ENCODE measurements at places on chromosomes 6 and 20. TPM values are rescaled to one million over a fixed set of nuclear protein-coding genes. Genes with fewer than 3 reads are reported as not detected.

- DNase-seq = no peak
Observed at GRCh38 chr6:80403365-80403764, 296.9 kb downstream of the BCKDHB start.

GRCh38 chr6:17505767-17506280 is 94.3 kb upstream of the FAM8A1 start:
- DNase-seq = no peak

Gene TBX18
- total RNA-seq = not detected

DNA sequence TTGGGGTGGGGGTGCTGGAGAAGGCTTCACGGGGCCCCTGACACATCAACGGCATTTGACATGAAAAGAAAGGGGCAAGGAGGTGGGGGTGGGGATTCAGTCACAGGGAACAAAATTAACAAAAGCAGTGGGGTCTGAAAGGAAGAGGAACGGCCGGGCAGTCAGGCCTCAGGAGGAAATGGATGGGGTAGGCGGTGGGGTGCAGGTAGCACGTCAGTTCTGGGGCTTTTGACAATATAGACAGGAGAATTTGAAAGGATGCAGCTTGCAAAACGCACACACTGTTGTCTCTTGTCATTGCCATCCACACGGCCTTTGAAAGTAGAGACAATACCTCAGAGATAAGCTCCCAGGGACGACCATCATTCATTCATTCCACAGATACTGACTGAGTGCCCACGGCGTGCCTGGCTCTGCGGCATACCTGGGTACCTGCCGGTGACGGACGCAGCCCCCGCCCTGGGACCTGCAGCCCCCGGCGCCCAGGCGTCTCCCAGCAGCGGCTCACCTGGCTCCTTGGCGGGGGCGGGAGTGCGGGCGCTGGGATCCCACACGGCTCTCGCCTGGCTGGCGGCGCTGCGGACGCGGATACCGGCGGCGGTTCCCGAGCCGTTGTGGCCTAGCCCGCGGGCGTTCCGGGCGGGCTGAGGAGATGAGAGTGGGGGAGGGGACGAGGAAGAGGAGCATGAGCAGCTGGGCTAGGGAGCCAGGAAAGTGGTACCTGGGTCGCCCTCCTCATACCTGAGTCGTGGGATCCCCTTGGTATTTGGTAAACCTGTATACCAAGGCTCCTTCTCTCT is at the start of gene SLC26A8:
TSS of gene SLC26A8 (minus strand) at position 646 of the 800 bp plus-strand sequence. CDS start 4,934 bp downstream, outside the sequence.
- no peak for DNase-seq

DNA sequence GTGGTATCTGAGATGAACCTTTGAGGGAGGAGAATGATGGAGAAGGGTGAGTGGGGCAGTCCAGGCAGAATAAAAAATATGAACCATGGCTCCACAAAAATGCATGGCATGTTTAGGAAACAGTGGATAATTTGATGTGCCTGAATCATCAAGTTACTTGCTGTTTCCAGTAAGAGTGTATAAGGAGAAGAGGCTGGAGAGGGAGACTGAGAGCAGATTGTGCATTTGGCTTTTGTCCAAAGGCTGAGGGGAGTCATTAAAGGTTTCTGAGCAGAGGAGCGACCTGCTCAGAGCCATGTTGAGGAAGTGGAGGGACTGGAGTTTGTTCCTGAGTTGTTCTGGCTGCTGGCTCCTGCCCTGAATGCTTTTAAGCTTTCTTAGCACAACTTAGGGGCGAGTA is 6.1 kb downstream of the MMP24 start:
- no peak for DNase-seq

DNA sequence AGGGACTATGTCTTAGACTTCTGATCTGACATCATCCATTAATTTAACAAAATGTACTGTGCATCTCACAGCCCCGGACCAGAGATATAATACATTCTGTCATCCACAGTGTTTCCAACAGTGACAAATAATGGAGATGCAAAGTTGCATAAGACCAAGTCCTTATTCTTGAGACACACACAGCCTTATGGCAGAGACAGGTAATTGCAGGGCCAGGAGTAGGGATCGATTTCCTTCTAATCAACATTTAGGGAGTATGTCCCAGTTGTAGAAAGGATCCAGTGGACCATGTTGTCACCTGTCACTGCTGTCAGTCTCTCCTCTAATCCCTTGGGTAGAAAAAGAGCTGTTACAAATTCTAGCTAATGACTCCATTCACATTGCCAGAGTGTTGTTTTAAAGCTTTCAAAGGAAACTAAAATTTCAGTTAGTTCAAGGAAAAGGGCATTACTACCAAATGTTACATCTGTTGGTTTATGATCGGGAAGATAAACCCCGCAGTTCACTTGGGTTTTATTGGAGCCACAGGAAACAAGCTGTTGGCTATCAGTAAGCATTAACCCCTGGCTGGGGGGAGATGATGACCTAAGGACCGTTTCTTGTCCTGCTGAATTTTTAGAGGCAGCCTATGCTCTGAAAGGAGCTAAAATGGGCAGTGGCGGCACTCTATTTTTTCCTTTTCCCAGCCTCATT is 111.4 kb upstream of the ATXN1 start:
- no peak for DNase-seq

DNA sequence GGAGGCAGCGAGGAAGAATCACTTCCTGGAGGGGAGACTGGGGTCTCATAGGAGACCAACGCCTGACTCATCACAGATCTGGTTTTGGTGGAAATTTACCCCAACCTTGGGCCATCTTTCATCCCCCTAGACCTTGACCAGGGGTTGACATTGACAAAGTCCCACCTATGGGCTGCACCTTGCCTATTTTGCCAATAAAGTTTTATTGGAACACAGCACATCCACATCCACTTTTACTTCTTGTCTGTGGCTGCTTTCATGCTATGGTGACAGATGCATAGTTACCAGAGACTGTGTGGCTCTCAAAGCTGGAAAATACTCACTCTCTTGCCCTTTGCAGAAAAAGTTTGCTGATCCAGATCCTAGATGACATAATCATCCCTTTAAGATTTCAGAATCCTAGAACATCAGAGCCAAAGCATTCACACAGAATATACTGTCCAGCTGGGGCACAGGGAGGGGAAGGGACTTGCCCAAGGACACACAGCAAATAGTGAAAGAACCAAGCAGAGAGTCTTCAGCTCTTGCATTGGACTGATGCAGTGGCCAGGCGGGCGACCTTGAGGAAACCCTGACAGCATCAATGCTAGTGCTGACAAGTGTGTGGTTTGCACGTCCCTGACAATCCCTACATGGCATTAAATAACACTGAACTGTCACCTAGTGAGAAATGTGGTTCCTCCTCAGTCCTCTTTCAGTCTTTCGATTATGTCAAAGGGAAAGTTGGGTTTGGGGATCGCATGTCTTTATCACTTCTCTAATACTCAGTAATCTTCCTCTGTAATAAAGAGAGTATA is 41.2 kb downstream of the CD40 start:
- DNase-seq = no peak
